ENCODE measurements at places on chromosomes 4 and X.

DNA sequence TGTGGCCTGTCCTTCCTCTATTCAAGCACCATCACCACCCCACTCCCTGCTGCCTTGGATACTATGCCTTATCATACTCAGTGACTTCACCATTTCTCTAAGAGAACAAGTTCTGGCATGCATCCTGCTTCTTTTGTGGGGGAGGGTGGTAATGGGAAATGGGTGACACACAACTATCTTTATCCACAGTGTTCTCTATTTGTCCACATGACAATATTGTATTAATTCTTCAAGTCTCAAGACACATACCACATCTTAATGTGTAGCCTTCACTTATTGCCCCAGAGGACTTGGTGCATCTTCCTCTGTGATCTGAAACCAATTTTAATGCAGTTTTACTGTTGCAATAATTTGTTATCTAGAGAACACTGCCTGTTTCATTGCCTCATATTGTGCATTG is 29.3 kb upstream of the UGT2B7 start:
- no peak for DNase-seq

DNA sequence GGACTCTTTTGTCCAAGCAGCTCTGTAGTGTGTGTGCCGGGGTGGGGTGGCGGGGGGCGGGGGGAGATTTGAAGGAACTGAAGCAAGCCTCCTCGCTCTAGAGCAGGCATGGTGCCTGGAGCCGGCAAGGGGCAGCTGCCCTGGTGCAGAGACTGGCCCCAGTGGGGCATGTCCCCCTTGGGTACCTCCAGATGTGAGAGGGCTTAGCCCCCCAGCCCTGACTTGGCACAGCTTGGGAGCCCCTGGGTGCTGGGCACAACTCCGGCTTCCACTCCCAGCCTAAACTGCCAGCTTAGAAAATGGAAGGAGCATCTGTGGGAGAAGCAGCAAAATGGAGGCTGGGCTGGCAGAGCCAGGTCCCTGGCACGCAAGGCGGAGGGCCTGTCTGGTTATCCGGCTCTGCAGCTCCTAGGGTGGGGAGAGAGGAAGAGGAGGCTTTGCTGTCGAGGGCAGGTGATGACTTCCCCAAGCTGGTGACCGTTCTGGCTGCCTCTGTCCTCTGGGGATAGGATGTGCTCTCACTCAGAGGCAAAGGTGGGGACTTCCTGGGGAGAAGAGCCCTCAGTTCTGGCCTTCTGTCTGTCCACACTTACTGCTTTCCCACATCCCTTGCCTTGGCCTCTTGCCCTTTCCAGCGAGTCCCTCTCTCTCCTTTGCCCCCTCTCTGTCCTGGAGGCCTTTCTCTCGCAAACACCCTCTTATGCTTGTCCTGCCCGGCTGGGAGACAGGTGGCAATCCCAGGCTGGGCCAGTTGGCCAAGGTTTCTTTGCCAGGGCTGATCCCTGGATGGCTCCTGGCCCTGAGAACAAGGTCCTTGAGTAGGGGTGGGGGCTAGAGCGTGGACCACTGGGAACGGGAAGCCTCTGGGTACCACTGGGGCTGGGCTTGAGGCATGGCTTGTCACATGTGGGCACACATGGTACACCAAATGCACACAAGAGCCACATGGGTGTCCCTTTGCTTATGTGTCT is 2.0 kb downstream of the DLG3 start:
- DNase-seq, result no peak

GRCh38 chr4:134388351-134388750 is 186.8 kb upstream of the PABPC4L start:
- no peak for DNase-seq

DNA sequence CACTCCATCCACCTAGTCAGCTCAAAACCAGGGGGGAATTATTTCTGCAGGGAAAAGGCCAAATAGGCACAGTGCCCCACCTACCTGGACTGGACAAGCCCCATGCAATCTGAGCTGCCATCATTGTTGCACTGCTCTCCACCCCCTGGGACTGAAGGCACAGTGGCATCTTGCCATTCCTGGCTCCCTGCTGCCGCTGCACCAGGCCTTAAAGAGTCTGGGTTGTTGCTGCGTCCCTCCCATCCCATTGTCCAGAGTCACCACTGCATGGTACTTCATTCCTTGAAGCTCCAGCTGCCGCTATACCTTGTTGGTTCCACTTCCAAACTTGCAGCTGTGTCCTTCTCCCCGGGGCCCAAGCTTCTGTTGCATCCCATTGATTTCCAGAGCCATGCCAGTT is 629.7 kb downstream of the STIM2 start:
- no peak for DNase-seq

DNA sequence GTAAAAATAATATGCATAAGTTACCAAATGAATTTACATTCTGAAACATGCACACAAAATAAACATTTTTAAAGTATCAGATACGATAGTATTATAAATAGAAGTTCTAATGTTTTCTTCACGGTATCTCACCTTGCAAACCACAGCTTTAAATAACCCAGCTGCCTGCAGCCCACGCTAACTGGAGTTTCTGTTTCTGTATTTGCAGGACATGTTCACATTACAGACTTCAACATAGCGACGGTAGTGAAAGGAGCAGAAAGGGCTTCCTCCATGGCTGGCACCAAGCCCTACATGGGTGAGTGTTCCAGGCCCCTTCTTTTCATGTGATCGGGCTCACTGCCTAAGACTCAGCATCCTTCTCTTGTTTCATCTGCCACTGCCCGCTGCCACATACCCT is 291.7 kb downstream of the EVC2 start:
- no peak for DNase-seq

- DNase-seq, result no peak
Observed at GRCh38 chr4:153170407-153170806, 33.8 kb upstream of the TRIM2 start.

DNA sequence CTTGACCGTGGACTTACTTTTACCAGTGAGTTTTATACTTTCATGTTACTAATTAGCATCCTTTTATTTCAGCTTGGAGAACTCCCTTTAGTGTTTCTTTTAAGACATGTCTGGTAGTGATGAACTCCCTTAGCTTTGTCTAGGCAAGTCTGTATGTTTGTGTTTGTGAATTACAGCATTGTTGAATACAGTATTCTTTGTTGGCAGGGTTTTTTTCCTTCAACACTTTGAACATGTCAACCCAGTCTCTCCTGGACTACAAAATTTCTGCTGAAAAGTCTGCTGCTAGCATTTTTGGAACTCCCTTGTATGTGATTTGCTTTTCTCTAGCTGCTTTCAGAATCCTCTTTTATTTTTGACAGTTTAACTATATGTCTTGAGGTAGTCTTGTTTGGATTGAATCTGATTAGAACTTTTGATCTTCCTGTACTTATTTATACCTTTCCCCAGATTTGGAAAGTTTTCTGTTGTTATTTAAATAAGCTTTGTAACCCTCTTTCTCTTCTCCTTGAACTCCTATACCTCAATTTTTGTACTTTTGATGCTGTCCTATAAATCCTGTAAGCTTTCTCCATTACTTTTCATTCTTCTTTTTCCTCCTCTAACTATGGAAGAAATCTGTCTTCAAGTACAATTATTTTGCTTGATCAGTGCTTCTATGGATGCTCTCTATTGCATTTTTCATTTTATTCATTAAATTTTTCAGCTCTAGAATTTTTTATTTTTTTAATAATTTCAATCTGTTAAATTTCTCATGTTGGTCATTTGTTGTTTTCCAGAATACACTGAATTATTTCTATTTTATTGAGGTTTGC is 14.1 kb downstream of the PAPSS1 start:
- no peak for DNase-seq

DNA sequence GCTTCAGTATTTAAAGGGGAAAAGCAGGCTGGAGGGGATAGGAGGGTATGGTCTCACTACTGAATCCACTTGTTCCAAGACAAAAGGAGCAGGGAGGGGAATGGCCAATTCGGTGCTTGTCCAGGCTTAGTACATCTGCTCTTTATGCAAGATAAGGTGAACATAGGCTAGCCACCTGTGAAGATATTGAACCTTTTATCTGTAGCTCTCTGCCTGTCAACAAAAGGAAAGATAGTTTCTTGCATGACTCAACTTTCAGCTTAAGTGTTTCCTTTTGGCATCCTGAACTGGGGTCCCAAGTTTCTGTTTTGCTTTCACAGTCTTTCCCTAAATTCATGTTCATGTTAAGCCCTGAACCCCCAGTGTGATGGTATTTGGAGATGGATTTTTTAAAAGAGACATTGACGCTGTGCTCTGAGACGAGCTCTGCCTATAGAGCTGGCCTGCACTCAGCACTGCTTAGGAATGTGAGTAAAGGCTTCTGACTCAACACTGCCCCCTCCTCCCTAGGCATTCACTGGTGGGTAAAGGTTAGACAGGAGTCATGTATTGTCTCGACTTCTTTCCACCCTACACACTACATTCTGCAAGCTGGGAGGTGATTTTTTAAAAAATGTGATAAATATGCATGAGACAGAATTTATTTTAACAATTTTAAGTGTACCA is 28.2 kb downstream of the FAM149A start:
- no peak for DNase-seq

- DNase-seq, result no peak
Observed at GRCh38 chr4:35252866-35253265, 991.4 kb downstream of the ARAP2 start.

DNA sequence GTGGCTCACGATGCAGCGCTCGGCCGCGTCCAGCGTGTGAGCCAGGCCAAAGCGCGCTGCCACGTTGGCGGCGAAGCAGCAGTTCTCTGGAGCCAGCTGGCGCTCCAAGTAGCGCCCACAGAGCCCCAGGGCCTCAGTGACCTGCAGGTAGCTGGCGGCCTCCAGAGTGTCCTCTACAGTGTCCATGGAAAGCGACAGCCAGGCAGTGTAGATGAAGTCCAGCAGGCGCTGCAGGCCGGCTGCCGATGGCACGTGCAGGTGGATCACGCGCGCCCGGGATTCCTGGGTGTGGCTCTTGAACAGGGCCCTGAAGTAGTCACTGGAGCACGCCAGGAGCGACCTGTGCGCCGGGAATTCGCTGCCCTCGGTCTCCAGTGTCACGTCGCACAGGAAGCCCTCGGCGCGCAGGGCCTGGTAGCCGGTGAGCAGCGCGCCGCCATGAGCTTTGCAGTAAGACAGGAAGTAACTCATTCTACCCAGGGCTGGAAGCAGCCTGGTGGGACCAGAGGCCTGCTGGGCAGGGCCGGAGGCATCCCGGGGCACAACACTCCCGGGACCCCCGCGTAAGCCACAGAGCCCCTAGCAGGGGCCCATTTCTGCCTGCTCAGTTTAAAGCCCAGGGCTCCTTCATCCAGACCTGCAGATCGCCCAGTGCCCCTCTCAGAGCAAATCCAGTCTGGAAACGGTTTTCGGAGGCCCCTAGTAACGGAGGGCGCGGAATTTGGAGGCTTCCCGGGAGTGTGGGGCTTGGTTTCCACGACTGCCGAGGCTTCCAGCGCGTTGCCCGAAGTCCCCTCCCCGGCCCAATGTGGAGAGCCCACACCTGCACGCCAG is 595 bp downstream of the KLHL34 start:
- DNase-seq, result no peak

- DNase-seq, result no peak
Observed at GRCh38 chr4:176548571-176548970, 228.8 kb downstream of the SPCS3 start.

GRCh38 chrX:149527705-149528104 is 13.1 kb upstream of the EOLA1 start:
- DNase-seq, result no peak

Measured in NCI-H1092 (cell line).